ENCODE measurements at places on chromosomes 3 and 15.

DNA sequence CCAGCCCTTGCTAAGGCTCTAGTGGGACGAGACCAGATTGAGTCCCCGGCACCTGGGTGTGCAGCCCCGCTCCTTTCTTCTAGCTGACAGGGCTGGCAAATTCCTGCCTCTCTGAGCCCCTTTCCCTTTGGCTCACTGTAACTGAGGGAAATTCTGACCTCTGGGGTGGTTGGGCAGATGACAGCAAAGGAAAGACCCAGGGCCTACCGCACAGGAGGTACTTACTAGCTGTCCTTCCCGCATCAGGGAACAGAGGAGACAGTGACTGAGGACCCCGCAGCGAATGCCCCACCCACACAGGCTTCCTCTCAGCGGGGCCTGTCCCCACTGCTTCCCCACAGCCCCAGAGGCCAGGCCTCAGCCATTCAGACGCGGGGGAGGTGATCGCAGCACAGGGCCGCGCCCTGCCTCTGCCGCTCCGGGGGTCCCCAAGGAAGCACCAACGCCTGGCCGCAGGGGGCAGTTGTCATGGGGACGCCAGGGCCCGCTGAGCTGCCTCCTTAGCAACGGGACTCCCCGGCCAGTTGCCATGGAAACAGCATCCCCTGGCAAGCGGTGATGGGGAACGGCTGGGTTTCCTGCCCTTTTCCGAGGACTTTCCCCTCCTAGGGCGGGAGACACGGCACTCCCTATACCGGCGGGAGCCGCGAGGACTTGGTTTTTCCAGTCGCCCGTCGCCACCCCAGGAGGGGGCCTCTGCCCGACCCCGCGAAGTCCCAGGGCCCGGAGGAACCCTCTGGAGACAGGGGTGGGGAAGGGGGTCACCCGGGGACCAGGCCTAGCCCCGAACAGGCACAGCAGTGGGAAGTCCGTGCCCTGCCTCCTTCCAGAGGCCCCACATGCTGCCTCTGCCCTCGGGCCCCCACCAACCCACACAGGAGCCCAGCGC, 50.1 kb downstream of the HCN4 start:
- no peak for DNase-seq

DNA sequence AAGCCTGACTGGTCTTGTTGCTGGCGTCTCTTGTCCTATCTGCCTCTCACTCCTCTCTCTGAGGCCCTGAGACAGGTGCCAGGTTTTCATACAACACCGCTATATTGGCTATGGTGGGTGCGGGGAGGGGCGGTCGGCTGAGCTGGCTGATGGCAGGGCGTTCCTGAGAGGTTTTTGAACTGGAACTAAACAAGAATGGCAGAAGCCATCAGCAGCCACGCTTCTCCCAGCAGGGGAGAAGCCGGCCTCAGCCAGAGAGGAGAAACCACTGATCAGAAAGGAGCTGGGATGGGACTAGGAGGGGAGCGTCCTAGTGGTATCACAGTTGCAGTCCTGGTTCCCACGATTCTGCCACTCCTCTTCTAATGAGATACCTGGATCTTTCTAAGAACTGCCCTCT, 89.9 kb upstream of the PRR23E start:
- DNase-seq, result no peak

DNA sequence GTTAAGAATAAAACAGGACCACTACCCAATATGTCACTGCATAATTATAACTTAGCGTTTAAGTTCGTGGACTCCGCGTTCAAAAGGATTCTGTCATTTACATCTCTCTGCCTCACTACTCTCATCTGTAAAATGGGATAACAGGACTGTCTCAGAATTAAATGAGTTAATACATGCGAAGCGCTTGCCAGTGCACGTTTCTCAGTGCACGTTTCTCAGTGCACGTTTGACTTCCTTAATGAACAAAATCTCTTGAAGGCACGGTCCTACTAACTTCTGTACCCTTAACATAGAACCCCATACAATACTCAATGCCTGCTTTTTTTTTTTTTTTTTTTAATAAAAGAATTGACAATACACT, 499 bp downstream of the RABL3 start:
- DNase-seq, result no peak

DNA sequence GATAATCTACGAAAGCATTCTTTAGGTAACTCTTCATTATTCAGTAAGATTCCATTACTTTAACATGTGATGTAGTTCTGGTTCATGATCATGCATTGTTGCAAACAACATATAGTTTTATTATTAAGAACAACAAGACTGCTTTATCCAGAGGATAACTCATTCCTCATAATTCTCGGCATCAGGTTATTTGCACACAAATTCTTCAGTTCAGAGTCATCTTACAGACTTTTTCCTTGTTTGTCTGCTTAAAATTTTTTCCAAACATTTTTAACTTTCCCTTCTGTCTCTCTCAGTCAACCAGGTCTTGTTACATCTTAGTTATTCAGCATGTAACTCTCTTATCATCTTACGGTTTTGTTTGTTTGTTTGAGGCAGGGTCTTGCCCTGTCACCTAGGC, 60.1 kb downstream of the VGLL3 start:
- no peak for DNase-seq

DNA sequence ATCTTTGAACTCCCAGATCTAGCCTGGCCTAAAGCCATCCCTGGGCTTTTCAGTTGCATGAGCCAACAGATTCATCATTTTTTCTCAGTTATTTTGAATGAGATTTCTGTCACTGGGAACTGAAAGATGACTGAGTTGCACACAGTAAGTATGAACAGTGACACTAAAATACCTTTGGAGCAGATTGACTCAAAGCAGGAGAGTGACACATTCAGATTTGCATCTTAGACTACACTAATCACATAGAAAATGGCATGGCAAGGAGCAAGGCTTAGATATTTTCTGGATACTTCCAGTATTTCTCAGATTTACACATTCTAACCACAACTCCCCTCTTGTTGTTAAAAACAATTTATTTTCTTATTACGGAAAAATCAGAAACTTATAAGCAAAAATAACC, 32.8 kb downstream of the SEC62 start:
- no peak for DNase-seq

DNA sequence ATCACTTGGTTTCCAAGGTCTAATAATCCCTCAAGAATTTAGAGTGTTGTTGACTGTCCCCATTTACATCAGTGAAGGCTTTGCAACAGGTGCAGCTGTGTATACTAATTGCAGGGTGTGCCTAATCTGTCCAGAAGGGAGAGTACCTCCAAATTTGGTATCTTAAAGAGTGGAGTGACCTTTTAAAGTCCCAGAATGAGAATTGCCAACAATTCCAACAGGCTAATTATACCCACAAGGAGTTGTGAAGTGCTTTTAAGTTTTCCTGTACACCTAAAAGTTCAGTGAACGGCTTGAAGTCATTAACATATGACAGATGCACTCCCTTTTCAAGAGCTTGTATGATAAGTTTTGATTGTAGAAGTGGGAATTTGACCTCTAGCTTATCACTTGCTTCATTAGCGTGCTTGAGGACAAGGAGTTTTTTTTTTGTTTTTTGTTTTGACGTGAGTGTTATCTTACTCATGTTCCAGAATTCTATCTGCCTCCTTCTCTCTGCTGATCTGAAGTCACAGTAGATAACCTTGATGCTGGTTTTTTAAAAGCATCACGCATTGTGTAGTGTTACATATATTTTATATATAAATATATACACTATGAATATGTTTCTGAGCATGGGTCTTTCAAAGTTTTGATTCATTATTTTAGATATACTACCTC, 26.3 kb downstream of the CDIN1 start:
- no peak for DNase-seq

GRCh38 chr3:101591071-101591470, 17.1 kb downstream of the PCNP start:
- no peak for DNase-seq

DNA sequence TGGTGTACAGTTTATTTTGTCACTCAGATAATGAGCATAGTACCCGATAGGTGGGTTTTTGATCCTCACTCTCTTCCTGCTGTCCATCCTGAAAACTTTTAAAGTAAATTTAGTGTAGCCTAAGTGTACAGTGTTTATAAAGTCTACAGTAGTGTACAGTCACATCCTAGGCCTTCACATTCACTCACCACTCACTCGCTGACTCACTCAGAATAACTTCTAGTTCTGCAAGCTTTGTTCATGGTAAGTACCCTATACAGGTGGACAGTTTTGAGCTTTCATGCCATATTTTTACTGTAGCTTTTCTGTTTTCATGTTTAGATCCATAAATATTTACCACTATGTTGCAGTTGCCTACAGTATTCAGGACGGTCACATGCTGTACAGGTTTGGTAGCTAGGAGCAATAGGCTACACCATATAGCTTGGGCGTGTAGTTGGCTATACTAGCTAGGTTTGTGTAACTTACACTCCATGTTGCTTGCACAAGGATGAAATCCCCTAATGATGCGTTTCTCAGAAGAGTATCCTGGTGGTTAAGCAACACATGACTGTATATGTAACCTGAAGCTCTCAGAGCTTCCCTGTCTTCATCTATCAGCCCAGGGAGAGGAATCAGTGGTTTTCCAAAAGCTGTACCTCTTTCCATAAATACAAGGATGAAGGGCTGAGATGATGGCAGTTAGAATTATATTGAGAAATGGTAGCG, 87.6 kb upstream of the SLC25A26 start:
- DNase-seq, result no peak

DNA sequence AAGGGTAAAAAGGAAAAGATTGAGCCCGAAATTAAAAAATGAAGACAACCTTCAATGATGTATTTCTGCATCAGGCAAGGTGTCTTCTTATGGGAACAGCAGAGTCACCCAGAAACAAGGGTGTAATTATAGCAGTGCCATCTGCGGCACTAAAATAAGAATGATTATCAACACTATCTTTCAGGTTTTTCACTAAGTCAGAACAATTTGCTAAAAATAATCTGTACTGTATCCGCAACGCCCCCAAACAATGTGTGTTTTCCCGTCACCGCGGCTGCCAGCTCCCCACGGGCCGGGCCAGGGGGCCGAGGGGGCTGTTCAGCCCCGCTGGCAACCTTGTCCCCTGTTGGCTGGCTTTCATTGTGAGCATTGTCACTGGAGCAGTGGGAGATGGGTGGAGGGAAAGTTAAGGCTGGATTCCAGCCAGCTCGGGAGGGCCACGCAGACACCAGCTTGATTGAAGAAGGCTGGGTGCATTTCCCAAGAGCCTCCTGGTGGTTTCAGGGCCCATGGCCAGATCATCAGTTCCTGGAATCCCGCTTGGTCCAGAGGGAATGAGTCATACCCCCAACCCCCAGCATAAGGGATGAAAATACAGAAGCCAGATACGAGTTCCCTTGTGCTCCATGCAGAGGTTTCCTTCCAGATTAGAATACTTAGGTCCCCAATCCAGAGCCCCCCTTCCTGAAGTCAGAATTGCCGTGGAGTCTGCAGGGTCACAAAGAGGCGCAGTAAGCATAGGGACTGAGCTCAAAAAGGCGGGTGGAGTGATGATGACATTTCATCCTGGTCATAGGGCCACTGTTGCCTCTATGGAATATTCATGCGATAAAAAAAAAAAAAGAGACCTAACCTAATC, 90.2 kb upstream of the KLF13 start:
- DNase-seq, result no peak

GRCh38 chr3:130981469-130981868, 45.2 kb downstream of the ASTE1 start:
- no peak for DNase-seq

GRCh38 chr3:46467562-46467961, 2.9 kb upstream of the LTF start:
- DNase-seq, result no peak

GRCh38 chr3:14147617-14148016, 22.8 kb downstream of the TMEM43 start:
- DNase-seq, result no peak

GRCh38 chr3:181707980-181708379, 3.7 kb upstream of the SOX2 start:
- no peak for DNase-seq

DNA sequence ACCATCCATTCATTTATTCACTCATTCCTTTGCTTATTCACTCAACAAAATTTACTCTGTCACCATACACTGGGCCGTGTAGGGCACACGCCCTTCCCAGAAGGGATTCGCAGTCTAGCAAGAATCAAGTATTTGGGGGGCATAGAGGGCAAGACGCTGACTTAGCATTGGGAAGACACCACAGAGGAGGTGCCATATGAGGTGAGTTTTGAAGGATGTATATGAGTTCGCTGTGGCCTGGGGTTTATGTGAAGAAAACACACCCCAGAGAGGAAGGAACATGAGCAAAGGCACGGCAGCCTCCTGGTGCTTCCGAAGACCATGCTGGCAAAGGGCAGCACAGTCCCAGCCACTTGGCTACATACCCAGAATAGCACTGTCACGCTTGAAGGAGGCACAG, 23.1 kb upstream of the IQSEC1 start:
- no peak for DNase-seq

GRCh38 chr3:186882881-186883685, 40.6 kb downstream of the ADIPOQ start:
- DNase-seq, result peak; percentile 44

GRCh38 chr3:50466177-50466576, 37.3 kb downstream of the CACNA2D2 start:
- no peak for DNase-seq

GRCh38 chr3:43695863-43696262, 5.1 kb downstream of the ABHD5 start:
- DNase-seq, result no peak

- no peak for DNase-seq
Observed at GRCh38 chr15:69410248-69410874, 3.8 kb upstream of the KIF23 start.

DNA sequence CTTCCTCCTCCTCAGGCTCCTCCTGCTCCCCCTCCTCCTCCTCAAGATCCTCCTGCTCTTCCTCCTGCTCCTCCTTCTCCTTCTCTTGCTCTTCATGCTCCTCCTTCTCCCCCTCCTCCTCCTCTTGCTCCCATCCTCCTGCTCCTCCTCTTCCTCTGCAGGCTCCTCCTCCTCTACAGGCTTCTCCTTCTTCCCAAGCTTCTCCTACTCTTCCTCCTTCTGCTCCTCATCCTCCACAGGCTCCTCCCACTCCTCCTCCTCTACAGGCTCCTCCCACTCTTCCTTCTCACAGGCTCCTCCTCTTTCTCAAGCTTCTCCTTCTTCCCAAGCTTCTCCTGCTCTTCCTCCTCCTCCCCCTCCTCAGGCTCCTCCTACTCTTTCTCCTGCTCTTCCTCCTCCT, 47.7 kb downstream of the WNT7A start:
- DNase-seq, result no peak

GRCh38 chr3:181690769-181691168, 21.0 kb upstream of the SOX2 start:
- no peak for DNase-seq

DNA sequence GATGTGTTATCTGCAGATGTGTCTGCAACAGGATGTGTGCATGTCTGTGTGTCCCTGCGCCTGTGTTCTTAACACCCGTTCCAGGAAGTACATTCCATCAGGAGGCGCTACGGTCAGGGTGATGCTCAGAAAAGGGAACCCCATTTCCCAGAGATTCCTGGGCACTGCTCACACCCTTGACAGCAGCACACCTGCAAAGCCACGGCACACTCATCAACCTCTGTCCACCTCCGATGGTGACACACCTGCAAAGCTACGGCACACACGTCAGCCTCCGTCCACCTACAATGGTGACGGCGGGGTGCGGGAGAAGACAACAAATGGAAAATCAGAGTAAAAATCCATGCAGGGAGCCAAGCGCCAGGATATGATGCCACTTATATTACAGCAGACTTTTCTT, 55.4 kb downstream of the NIPA2 start:
- no peak for DNase-seq
